Naive thymus-derived CD8-positive, alpha-beta T cell (primary cell): ENCODE measurements at places on chromosomes 11 and 22. TPM values are rescaled to one million over a fixed set of nuclear protein-coding genes. Genes with fewer than 3 reads are reported as not detected.

The C11orf87 gene
- total RNA-seq: not detected

The MYRF gene
- 0.68 TPM for total RNA-seq

GRCh38 chr11:102974552-102975280 lies 19.2 kb upstream of the MMP13 start:
- DNase-seq: no peak

GRCh38 chr22:20724676-20725454 lies 49.0 kb upstream of the SERPIND1 start:
- DNase-seq: no peak

DNA sequence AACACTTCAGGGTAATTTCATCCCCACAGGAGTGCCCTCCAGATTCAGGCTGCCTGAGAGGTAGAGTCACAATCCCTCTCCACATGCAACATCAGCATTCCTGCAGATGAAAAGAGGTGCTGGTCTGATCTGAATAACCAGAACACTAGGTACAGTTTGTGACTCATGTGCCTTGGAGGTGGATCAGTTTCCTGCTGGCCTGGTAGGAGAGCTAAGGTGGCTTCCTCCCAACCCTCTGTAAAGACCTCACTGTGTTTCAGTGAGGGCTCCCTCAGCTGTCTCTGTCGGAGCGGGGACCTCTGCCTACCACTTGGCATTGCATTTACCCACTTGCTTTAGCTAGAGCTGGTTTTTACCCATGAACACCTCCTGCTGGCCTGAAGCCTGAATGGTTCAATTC lies 7.6 kb downstream of the OR9G1 start:
- no peak for DNase-seq

DNA sequence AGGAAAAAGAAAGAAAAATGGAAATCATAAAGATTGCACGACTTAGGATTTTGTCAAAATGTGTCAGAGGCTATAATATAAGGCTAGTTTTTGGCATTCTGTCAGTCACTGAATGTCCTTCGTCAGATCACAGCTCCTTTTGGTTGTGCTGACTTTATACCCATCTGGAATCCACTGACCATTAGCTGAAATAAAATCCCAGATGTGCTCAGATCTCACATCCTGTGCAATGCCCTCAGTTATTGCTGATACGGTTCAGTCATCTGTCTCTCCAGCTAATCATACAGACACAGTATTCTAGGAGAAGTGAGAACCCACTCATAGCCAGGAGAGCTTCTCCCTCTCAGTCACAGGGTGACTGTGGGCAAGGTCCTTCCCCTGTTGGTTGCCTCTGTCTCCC lies 11.5 kb downstream of the CD44 start:
- no peak for DNase-seq

GRCh38 chr11:446891-447290 lies 3.2 kb upstream of the PTDSS2 start:
- no peak for DNase-seq

GRCh38 chr11:78459738-78460137 lies 42.1 kb upstream of the GAB2 start:
- no peak for DNase-seq

GRCh38 chr11:116232364-116232828 lies 540.4 kb downstream of the BUD13 start:
- no peak for DNase-seq

DNA sequence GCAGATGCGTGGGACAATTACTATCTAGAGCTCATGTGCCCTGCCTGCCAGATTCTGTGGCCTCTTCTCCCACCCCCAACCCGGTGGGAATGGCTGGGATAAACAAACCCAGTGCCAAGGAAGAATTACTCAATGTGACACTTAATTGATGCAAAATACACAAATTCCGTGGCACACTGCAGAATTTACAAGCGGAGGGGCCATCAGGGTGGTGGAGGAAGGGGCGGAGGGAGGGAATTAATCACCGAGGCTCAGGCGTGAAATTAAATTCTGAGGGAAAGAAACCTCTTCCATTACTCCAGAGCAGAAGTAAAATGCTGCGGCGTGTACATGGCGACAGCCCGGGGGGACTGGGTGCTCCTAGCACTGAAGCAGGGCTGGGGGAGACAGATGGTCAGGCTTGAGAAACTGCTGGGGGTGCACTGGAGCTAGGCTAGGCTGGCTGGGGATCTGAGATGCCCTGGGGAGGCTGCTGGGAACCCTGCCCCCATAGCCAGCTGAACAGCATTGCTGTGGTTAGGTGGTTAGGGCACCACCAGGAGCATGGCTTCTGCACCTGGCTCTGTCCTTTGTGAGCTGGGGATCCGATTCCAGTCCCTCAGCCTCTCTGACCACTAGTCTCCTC lies 200.6 kb downstream of the CEP164 start:
- DNase-seq: no peak
